Cortex of kidney (tissue), 1 donor: ENCODE measurements at places on chromosomes 11 and 22.

DNA sequence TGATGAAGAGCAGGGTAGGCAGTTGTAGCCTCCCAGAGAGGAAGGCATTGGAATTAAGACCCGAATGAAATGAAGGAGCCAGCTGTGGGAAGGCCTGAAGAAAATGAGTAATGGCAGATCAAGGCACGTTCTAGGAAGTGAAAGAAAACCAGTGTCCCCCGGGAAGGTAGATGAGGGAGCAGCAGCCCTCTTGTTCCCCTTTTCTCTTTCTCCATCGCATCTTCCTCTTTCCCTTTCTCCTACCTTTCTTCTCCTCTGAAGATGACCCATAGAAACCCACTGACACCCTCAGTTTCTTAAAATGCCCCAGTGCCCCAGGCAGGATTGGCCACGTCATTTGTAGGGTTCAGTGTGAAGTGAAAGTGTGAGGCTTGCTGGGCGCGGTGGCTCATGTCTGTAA lies 172.6 kb upstream of the SEZ6L start:
- no peak for DNase-seq

DNA sequence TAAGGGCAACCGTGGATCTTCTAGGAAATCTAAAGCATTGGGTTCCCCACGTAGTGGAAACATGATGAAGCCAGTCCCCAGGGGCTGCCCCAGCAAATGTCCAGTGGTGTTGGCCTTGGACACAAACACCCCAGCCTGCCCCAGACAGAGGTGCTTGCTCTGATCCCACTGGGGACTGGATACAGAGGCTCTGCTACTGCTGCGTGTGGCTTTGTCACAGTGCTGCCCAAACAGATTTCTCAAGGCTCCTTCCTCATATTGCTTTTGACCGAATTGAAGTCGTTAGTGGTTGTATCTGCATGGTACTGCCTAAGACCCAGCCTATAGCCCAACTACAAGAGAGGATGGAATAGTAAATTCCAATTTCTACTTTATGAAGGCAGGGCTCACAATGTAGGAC lies 40.1 kb upstream of the CD44 start:
- no peak for DNase-seq

- DNase-seq, result no peak
These were observed 17.3 kb upstream of the INSC start for GRCh38 chr11:15097411-15097810.

DNA sequence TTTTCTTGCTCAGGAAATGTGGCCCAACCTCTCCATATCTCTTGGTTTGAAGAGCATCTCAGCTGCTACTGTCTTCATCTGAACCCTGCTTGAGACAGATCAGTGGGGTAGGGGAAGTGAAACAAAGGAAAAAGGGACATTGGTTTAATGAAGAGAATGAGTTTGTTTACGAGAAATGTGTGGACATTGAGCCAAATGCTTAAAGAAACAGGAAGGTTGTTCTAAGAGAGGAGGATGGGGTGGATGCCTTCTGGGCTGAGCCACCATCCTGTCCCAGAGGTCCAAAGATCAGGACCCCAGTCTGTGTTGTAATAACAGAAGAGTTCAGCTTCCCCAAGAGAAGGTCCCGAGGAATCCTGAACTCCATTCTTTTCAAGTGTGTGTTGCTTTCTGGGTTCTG lies 369.7 kb downstream of the INSC start:
- DNase-seq, result no peak

DNA sequence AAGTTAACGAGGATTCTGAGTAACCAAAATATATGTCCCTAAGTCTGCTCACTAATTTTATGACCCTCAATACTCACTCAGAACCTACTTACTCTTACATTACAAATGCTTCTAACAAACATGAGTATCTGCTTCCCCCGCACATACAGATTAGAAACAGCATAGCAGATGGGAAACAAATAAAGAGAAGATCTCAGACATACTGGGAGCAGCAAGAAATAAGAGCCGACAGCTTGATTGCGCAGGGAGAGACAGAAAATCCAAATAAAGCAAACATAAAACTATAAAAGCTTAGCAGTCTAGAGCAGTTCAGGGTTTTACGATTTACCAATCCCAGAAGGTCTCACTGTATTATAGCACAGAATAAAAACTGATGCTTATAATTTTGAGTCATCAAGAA lies 89.1 kb upstream of the DBX1 start:
- DNase-seq, result no peak

DNA sequence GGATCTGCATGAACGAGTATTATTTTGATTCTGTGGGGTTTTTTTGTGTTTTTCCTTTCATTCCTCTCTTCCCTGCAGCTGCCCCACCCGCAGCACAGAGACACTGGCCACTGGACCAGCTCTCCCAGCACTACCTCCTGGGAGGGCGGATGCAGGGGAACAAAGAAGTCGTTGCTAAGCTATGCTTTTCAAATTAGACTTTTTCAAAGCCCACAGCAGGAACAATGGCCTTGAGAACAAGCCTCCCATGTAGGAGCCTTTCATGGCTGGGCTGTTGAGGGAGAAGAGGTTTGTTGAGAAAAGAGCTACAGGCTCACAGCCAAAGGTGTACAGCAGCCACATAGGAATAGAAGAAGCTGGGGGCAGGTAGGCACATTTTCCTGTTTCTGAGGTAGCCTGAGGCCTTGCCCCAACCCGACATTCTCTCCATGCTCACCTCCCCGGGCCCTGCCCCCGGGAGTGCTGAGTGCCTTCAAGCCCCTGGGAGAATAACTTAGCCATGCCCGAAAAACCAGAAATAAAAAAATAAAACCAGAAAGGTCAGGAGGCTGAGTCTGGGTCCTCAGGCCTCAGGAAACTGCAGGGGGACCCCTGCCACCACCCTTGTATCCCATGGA lies 20.5 kb upstream of the SYT12 start:
- no peak for DNase-seq

DNA sequence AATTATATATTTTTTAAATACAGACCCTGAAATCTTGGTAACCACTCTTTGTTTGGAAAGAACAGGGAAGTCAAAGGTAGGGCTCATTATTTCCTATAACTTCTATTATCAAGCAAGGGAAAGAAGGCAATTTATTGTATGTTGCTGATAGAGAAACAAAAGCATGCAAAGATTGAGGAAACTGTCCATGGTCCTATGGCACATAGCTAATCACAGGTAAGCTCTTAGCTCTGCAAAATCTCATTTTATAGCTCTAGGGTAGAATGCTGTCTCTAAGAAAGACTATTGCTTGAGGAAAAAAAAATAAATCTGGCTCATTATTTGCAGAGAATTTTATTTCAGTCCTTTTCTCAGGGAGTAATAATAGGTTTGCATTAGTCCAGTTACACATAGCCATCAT lies 7.4 kb upstream of the GUCY1A2 start:
- DNase-seq, result no peak

GRCh38 chr11:130635937-130636630 lies 187.6 kb downstream of the ADAMTS15 start:
- no peak for DNase-seq

GRCh38 chr11:36162883-36163434 lies 126.3 kb downstream of the COMMD9 start:
- no peak for DNase-seq

GRCh38 chr11:17519061-17519885 lies 24.9 kb downstream of the USH1C start:
- no peak for DNase-seq

DNA sequence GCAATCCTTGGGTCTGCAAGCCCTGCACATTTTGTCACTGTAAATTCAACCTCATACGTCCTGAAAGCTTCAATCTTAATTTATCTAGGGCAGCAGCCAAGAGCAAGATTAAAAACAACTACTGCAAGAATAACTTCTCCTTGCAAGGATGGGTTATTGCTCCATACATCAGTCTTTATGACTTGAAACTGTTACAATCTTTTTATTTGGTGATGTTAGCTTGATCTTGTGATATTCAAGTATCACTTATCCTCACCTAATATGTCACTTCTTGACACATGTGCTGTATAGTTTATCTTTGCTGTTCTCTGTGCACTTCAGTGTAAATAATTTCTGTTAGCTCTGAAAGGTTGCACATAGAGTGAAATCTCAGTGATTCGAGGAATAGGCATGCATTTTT lies 14.7 kb upstream of the APLP2 start:
- DNase-seq, result no peak

DNA sequence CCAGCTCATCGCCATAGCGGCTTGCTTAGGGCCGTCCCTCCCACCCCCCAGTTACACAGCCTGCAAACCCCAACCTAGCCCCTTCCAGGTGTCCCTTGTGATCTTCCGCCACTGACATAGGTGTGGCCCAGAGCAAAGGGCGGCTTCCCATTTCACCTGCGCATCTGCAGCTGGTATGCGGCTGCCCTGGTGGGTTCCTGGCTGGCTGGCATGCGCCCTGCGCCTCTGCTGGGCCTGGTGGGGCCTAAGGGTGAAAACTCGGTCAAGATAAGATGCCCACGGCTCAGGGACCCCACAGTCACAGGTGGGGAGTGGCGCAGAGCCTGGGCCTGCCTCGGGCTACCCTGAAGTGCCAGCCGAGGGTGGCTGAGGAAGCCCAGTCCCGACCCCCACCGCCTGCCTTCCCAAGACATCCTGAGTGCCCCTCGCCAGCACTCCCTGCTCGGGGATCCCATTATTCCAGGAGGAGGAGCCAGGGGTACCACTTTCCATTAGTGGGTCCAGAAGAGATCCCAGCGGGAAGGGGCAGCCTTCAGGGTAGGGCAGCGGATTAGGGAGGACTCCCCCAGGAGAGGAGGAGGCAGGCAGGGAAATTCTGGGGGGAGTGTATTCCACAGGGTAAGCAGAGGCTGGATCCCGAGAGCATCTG lies 36.9 kb upstream of the KCNQ1OT1 start:
- DNase-seq, result no peak

- DNase-seq, result no peak
These were observed 50.9 kb downstream of the CWC15 start for GRCh38 chr11:94922321-94923003.

DNA sequence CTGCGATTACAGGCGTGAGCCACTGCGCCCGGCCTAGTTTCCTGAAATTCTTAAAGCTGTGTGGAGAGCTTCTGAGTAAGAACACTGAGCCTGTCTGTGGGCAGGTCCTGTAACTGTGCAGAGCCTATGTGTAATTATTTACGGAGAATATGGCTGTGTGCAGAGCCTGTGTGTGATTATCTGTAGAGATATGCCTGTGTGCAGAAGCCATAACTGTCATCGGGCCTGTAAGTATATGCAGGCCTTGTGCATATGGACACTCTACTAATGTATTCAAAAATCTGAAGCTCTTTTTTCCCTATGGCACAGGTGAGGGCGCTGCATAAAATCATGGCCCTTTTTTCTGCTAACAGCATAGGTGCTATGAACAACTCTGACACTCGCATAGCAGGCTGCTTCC lies at the start of gene OR52B6:
Gene OR52B6, plus strand, starts transcription at position 301 of the 400 bp plus-strand sequence. Its CDS starts 0 bp downstream, at position 301.
- no peak for DNase-seq

GRCh38 chr22:25570486-25570885 lies 6.0 kb downstream of the GRK3 start:
- DNase-seq, result no peak

DNA sequence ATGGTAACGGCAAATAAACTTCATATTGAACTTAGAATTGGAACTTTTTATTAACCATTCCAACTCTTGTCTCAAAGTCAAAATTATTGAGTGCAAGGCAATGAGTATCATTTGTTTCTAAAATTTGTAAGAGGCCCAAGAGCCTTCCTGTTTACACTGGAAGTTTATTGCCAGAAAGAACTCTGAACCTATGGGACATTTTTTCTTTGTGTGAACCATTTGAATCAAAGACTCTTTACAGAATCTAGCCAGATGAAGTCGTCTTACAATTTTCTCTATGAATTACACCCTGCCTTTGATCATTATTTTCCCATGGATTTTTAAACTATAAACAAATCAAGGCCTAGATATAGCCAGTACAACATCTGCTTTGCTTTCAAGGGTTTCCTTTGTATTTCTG lies 2.3 kb upstream of the GUCY1A2 start:
- DNase-seq, result no peak

DNA sequence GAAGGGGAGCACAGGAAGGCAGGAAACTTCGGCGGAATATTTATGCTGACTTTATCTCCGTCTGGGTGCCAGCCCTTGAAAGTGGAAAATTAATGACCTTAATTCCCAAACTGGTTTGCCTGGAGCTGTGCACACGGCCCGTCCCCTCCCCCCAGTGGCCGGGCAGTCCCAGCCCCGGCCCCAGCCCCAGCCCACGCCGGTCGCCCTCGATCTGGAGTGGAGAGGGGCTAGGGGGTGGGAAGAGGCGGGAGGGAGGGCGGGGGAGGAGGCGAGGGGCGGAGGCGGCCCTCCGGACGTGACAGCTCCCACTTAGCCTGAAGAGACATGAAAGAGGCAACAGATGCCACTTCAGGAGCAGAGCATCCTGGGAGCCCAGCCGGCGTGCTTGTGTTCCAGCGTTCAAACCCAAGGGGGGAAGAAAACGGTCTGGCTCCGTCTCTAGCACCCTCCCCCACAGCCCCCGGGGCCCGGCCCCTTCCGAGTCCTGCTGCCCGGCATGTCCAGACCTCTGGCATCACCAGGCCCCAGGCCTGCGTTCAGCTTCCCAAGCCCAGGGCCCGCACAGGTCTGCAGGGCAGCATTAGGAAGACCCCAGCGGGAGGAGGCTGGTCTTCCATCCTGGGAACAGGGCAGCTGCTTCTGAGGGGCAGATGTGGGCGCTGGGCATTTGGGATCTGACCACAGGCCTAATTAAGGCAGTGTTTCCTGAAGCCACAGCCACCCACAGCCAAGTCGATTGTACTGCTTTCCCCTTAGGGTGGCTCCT lies 20.0 kb upstream of the LMO1 start:
- DNase-seq, result no peak

DNA sequence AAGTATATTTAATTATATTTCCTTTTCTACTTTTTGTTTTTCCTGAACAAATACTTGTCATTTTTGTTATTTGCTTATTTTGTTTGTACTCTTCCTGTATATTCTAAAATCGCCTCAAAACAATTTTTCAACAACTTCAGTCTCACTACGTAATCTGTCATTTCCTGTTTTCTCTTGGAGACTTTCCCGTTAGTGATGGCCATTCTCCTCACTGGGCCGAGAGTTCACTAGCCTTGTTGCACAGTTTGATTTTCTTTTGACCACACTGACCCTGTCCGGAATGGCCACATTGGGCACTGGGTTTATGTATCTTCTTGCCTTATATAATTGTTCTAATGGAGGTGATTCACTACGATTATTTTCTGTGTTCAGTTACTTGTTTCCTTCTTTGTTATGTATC lies 726.1 kb downstream of the FAM181B start:
- no peak for DNase-seq
